Endothelial cell of umbilical vein (primary cell): ENCODE measurements at places on chromosomes 7 and 10. TPM values are rescaled to one million over a fixed set of nuclear protein-coding genes. Genes with fewer than 3 reads are reported as not detected.

DNA sequence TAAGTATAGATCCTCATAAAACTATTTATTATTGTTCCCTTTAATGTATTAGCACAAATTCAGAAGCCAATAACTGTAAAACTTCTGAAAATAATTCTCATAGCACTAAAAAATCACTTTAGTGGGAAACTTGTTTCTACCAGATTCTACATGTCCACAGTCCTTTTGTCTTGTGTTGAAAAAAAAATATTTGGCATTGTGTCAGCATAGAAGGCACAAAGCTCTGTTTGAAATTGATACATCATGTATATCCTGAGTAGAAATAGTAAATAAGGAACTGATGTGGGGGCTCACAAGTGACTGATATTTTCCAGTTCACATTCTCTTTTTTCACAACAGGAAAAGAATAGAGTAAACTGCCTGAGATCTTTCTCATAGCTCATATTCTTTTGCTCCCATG, 134.6 kb downstream of the GRM3 start:
- DNase-seq, result no peak

DNA sequence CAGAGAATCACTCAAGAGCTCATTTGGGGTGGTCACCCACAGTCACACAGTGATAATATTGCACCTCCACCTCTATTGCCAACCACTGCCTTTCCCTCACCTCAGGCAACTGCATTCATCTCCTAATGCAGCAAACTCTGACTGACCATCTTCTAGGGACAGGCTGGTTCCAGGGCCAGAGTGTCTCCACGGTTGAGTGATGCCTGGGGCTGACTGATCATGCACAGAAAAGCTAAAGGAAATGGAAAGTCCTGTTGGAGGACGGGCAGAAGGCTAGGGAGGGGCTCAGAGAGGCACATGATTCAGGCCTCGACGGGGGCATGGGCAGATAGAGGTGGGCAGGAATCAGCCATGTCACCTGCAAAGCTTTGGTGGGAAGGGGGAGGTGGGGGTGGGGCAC, 127.1 kb upstream of the TNS3 start:
- DNase-seq, result no peak

- DNase-seq, result no peak
Observed at GRCh38 chr10:42963312-42963711, 113.6 kb upstream of the RET start.

SORBS1 gene
- polyA plus RNA-seq, result 1.8 and 2.0 TPM in 2 replicates

STEAP4 gene
- not detected in 2 replicates for polyA plus RNA-seq

- DNase-seq, result peak; percentile 35
Observed at GRCh38 chr10:103448746-103449145, 3.4 kb downstream of the CALHM2 start.

SLC18A3 gene
- 0.03 TPM in 1 of 2 replicates, not detected in the other for polyA plus RNA-seq

AP4M1 gene
- polyA plus RNA-seq, result 27.4 and 31.4 TPM in 2 replicates

DNA sequence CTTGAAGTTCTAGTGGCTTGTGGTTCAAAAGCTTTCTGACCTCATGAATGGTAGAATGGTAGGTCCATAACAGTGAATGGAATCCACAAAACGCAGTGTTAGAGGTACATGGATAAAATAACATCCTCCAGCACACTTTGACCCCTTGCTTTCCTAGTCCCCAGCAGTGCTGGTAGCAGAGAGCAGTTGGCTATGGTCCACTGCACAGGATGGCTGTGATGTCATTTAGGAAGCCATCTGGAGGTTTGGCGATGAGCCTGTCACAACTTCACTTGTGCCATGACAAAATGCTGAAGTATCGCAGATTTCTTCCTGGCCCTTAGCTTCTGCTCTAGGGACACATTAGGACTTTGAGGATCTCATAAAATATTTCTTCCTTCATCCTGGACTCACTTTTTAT, 300.0 kb upstream of the FZD8 start:
- DNase-seq, result peak; percentile 15

GRCh38 chr10:112039823-112040222, 143.7 kb downstream of the GPAM start:
- DNase-seq, result no peak

SPDYE6 gene
- polyA plus RNA-seq, result not detected in 2 replicates

DNA sequence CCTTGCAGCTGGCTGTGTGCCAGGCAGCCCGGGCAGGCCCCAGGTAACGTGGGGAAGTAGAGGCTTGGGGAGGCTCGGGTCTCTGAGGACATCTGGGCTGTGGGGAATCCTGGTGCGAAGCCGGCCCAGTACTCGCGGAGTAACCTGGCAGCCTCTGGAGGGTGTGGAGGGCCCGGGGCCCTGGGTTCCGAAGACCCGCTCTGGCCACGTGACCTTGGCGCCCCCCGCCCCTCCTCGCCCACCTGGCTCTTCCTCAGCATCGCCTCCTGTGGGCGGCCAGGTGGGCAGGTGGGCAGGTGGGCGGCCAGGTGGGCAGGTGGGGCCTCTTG, 143.1 kb downstream of the WDR37 start:
- no peak for DNase-seq

GRCh38 chr7:118076564-118076963, 107.4 kb upstream of the LSM8 start:
- DNase-seq, result no peak

DNA sequence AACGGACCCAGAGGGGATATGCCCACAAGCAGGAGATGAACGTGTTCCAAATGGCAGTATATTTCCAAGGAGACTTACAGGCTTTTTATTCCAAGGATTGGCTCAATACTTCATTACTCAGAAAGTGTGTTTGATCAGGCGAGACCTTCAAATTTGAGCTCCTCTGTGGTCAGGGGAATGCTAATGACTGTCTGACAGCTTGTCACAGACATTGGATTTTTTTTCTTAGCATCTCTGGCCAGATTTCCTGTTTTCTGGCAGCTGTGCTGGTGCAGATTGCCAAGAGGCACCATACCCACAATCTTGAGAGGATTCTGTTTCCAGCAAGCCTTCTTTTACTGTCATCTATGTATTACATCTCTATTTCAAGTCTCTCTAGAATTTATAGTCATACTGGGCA, 93.8 kb downstream of the C1GALT1 start:
- DNase-seq, result no peak
